GM12878 (cell line): ENCODE measurements at places on chromosomes 5 and 9.

- no peak for DNase-seq
These were observed 296.9 kb downstream of the ADGRV1 start for GRCh38 chr5:90855296-90856010.

DNA sequence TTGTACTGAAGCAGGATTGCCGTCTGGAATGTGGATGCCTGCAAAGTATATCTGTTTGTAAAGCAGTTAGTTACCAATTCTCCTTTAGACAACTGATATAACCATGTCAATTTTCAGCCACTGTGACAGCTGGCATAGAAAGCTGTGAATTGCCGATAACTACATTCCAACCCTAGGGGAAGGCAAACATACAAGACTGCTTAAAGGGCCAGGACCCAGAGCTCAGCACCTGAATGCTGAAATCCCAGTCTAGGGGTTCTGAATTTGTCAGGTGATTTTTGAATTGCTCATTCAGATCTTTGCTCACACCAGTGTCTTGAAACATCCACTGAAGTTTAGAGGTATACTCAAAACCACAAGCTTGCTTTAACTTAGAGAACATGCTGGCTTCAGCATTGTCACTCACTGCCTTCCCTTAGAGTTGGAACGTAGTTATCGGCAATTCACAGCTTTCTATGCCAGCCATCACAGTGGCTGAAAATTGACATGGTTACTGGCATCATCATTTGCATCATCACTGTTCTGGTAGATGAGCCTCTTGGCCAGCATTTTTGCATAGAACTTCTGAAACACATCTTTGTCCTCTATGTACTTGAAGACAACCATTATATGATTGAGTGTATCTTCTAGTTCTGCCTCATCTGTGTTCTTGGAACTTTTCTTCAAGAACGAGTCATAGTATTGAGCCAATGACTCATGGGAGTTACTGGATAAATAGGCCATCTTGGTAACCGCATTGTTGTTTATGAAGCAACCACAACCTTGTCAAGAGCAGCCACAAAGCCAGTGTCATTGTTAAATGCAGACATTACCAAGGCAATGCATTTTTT, 82.1 kb downstream of the CCDC192 start:
- peak; percentile 16 for DNase-seq

DNA sequence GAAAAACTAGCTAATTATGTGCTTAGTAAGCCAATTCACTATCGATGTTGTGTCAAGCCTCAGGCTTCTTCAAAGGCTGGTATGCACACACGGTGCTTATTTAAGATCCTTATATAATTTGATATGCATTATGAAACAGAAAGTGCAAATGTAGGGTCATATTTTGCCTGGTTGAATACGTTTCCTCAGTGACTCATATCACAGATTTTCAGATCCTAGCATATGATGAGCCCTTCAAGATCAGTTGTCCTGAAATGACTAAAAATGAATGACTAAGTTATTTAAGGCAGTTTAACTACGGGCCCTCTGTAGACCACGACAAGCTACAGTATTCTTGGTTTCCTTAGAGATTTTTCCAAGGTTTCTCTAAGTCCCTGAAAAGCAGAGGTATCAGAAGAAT, 778.3 kb downstream of the PRELID2 start:
- DNase-seq: peak; percentile 27

DNA sequence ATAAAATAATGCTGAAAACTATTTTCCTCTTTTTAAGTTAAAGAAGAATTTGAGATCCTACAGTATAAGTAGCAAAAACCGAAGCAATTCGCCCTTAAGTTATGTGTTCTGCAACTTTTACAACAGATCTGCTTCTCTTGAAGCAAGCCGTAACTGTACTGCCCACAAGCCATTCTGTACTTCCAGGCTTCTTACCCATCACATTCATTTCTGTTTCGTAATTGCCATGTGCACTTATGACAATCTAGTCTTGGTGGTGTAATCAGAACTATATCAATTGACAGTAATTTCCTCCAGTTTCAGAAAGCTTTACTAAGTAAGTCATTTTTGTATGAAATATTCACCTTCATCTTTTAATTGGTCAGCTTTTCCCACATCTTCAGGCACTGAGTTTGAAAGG, 13.8 kb downstream of the SGTB start:
- no peak for DNase-seq

DNA sequence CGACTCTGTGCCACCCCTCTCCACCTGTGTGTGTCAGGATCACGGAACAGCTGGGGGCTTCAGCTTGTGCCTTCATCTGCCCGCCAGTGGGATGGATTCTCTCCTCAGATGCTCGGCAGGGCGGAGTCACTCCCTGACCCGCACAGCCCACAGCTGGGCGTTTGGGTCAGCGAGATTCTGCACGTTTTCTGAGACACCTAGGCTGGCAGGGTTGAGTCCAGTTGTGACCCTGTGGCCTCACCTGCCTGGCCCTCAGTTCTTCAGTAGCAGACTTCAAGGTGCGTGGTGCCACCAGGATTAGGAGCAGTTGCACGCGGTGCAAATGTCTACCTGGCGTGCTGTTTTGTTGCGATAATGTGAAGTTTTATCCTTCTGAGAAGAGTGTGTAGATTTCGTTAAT, 5.0 kb downstream of the NDUFS6 start:
- DNase-seq: no peak

DNA sequence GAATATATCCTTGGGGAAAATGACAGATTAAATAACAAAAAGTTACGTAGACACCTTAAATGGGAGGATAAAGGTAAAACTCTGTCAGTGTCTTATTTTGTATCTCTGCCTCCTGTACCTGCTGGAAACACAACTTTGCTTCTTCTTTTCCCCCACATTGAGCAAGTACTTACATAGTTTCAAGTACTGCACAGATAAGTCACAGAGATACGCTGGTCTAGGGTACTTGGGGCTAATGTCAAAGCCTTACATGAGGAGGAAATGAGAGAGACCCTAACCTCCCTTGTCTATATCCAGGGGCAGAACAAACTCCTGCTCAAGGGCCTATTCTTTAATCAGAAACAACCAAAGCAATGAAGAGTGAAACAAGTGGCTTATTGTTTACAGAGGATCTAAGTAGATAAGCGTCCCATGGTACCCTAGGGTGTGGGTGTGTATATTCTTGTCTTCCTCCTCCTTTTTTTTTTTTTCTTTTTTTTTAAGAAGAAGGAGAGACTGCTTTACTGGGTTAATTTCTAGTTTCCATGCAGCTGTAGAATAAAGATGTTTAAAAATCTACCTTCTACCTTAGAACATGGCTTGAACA, 43.1 kb downstream of the ELL2 start:
- DNase-seq: no peak

DNA sequence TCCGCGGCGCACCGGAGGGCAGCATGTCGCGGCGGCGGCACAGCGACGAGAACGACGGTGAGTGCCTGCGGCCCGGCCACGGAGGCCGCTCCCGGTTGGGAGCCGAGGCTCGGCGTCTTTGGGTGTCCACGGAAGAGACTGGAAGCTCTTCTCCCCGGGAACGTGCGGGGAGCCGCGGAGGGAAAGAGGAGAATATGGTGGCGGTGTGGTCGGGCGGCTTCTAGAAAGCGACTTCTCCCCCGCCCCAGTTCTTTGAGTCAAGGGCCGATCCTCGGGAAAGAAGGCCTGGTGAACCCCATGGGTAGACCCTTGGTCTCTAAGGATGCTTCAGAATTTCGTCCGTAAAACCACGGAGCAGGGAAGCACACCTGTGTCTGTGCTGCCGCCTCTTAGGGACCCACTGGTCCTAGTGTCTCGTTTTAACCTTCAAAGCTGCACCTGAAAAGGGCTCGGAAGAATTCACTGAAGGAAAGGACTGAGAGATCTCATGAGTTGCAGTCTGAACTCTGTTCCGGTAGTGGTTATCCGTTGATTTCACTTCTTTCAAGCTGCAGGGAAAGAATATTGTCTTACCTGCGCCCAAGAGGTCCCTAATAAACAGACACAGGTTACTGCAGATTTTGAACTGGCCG, 354 bp downstream of the NCBP1 start:
- no peak for DNase-seq

GRCh38 chr9:13823026-13823425, 490.9 kb downstream of the NFIB start:
- DNase-seq: no peak
